ENCODE measurements at places on chromosomes 2 and 18.
A peak's percentile ranks its signal among the peaks of the same experiment; 100 is the strongest.

- peak; percentile 76 for DNase-seq
Observed at GRCh38 chr2:215354771-215355695, 43.2 kb downstream of the ATIC start.

DNA sequence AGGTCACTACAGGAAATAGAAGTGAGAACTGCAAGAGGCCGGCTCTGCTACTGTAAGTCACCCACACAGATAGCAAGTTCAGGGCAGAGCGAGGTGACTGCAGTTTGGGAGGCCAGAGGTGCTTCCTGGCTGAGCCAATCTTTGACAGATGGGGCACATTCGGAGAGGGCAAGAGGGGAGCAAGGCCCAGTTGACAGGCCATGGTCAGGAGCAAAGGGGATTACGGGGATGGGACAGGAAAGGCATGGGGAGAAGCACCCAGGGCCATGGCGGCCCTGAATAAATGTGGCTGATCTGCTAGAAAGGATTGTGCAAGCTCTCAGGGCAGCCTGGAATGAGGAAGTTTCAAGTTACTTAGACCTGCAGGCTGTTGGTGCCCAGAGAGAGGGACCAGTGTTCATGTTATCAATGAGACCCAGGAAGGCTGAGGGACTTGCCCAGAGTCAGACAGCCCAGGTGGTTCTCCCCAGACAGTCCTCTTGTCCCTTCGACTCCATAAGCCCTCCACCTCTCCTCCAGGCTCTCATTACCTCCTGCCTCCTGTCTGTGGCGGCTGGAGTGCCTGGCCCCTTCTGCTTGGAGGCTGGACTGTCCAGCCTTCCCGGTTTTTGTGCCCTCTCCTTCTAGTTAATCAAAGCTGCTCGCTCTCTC is 123.3 kb downstream of the CTIF start:
- peak; percentile 87 for DNase-seq

DNA sequence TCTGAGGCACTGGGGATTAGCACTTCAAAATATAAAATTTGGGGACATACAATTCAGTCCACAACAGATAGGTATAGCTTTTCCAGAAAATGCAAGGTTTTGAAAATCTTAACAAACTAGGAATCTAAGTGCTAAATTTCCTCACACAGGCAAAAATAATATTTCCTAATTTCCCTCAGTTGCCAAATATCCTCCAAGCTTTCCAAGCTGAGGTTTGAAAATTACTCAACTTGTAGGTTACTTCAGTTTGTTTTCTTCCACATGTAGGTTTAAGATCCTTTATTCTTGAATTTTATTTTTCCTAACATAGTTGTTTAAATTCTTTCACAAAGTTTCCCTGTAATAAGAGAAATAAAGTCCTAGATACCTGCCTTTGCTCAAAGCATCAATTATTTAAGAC is 192.9 kb upstream of the NRXN1 start:
- no peak for DNase-seq

DNA sequence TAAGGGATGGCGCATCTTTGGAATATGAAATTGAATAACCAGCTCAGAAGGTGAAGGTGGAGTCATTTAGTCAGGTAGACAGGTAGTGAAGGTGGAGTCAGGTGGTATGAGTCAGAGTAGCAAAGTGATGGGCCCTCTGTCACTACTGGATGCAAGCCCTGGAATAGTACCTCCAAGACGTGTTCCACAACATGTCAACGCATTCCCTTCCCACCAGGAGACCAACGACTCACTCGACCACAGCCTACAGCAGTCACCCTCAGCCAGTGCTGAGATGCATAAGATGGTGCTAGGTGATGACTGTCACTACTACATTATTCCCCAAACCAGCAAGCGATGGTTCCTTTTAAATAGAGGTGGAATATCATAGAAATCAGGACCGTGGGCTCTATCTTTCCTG is 6.8 kb downstream of the CPLX4 start:
- peak; percentile 9 for DNase-seq

DNA sequence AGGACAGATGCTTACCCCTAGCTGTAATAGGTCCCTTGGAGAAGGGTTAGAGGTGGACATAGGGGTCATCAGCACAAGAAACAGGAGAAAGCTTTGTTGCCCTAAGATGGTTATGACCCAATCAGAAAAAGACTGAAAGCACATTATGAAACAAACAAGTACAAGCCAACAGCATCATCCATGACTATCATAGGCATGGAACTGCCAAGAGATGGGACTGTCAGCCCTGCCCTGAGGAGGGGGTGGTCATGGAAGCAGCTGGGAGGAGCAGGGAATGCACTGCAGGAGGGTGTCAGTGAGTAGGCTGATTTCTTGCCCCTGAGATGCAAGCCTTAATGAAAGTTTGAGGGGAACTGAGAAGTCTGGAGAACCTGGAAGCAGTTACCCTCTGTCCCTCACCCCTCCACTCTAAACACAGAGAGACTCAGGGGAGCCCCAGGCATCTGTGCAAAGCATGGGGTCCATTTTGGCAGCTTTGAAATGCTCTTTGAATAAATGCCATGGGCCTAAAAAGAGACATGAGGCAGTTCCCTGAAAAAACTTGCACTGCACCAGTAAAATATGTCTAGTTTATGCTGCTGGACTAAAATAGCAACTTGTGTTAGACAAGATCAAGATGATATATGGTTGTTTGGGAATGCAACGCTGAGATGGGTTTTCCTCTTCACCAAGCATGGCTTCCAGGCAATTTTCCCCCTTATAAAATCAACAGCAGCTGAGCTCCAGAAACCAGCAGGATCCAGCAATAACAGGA is 122.7 kb upstream of the ZFP36L2 start:
- no peak for DNase-seq

- DNase-seq = no peak
Observed at GRCh38 chr2:85011098-85011497, 40.1 kb downstream of the KCMF1 start.

DNA sequence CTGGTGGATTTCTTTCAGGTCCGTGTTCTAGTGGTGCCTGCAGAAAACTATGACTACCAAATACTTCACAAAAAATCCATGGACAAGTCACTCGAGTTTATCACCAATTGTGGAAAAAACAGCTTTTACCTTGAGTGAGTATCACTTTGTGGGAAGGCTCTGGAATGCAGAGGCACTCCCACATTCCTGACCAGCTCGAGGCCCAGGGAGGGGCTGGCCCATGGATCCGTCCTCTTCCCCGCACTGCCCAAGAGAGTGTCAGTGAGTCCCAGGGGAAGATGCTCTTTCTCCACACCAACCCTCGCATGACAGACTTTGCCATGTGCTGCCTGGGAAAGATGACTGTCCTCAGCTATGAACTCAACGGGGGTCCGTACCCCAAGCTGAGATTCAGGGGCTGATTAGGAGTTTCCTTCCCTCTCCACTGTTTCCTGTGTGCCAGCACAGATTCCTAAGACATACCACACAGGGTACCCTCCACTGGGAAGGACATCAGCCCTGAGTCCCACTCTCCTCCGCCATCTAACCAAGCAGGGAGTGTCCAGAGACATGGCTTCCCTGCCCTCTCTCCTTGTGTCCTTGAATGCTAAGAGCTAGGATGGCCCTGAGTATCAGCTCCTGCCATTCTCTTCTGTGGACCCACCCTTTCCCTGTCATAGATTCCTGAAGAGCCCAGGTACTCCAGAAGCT is 155.9 kb downstream of the LAMA3 start:
- DNase-seq = peak; percentile 48

DNA sequence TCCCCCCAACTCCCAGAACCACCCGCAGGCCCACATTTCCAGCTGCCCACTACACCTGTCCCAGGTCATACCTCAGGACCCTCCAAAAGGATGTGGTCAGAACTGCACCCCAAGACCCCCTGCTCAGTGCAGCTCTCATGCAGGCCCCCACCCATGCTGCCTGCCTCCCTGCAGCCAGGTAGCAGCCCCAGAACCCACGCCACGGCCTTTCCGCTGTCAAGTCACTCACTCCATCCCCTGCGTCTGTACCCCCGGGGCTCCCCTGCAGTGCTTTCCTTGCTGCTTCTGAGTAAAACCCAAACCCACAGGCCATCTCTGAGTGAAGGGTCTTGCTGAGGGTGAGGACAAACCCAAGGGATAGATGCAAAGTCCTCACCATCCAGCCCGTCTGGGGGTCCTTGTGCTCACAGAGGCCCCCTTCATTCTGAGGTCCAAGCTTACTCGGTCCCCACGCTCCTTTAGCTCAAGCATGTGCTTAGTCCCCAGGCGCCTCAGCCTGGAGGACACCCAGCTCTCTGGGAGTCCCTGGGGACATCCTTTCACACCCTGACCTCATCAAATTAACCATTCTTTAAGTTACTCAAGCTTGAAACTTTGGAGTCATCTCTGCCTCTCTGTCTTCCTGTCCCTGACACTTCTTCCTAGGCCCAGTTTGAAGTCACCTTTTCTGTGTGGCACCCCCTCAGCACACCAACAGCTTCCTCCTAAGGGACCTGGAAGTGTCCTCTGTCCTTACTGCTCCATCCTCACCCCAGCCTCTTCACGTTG is 130.1 kb downstream of the SMAD7 start:
- no peak for DNase-seq

DNA sequence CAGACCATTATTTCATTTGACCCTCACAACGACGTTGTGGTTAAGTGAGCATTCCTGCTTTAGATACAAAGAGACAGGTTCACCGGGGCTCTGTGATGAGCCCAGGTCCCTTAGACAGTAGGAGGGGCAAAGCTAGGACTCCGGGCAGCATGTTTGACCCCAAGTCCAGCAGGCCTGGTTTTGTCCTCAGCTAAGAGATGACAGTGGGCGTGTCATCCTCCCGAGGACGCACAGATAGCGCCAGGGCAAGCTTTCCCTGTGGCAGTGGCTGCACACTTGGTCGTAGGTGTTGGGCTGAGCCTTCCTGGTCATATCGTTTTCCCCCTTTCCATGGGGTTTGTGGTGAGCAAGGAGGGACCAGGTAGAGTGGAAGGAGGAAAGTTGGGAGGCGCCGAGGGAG is 76.3 kb downstream of the MTCL1 start:
- no peak for DNase-seq

- no peak for DNase-seq
Observed at GRCh38 chr2:188449971-188450370, 158.3 kb downstream of the GULP1 start.

- peak; percentile 17 for DNase-seq
Observed at GRCh38 chr2:128172191-128172590, 81.2 kb downstream of the UGGT1 start.

- peak; percentile 19 for DNase-seq
Observed at GRCh38 chr2:40098786-40099470, 319.9 kb upstream of the THUMPD2 start.

DNA sequence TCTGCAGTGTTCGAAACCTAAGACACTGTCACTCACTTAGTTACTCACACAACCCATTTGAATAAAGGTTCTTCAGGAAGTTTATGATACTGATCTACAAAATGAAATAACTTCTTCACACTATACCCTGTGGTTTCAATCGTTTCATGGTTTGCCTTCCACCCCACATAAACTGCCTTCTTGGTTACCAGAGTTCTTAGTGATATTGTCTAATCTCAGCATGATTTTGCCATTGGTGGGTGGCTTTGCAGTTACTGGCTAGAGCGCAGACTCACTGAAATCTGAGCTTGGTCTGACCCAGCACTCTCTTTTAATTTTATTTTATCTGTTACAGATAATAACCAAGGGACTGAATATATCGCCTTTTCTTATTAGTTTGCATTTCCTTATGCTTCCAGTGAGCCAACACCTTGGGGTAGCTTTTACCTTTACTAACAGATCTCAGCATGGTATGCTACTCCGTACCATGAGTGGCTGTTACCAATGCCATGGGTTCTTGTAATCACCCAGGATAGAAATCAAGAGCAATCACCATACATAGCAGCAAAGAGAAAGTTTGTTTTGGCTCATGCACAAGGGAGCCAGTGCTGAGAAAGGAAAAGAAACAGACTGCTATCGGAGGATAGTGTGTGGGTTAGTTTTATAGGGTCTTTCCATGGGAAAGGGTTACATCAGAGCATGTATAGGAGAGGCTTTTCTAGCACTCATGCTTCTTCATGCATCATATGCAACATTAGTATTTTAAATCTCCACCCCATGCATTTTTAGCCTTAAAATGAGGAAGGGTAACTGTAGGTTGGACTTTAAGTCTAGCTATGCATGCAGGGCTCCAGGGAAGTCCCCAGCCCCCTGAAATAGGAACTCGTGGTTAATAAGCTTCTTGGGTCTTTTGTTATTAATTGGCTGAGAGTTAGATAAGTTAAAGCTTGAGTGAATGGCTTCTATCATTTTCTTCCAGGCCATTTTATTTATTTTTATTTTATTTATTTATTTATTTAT is 33.3 kb downstream of the ANXA4 start:
- no peak for DNase-seq

- DNase-seq = no peak
Observed at GRCh38 chr2:160022162-160022561, 40.3 kb downstream of the PLA2R1 start.

- no peak for DNase-seq
Observed at GRCh38 chr2:68291314-68291713, 28.4 kb downstream of the CNRIP1 start.

DNA sequence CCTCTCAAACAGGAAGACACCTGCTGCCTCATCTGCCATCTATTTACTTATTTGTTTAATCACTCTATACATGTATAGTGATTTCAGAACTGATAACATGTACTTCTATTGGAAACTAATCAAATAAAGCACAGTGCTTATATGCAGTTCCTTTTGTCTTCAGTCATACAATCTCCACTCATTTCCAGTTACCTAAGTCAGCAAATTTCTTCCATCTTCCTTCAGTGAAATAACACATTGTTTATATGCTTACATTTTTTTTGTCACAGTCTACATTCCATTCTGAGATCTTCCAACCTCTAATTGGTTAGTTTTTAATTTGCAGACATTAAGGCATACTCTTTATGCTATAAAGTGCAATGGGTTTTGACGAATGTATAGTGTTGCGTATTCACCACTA is 300.6 kb downstream of the NAPG start:
- DNase-seq = no peak

- peak; percentile 43 for DNase-seq
Observed at GRCh38 chr2:145066151-145066661, 546.3 kb upstream of the ZEB2 start.

GRCh38 chr2:88614497-88615157 is 12.6 kb downstream of the EIF2AK3 start:
- DNase-seq = no peak

- DNase-seq = no peak
Observed at GRCh38 chr18:62601871-62602270, 79.0 kb downstream of the ZCCHC2 start.

DNA sequence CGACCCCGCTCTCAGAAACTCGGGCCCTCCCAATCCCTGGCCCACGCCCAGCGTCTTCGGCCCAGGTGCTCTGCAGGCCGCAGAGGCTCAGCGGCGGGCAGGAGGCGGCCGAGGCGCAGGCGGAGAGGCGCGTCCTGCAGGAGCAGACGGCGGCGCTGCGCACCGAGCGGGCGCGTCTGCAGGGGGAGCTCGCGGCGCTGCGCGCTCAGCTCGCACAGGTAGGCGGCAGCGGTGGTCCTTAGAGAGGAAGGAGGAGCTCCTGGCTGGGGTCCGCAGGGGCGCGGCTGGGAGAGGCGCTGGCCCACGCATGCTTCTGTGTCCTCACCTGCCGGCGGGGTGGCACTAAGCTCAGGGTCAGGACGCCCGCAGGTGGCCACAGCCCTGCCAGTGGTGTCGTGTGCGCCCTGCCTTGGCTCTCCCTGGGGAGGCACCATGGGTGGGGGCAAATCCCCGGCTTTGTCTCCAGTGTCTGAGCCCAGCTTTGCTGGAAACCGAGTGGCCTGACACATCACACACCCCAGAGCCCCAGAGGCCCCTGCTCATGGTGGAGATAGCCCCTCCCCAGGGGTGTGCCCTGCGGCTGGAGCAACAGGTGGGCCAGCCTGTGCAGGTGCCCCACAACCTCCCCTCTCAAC is 14.9 kb upstream of the SNED1 start:
- DNase-seq = peak; percentile 57

- DNase-seq = no peak
Observed at GRCh38 chr18:77487951-77488740, 238.5 kb downstream of the GALR1 start.

GRCh38 chr2:150909613-150910012 is 352.1 kb downstream of the RBM43 start:
- no peak for DNase-seq

Measured in iris pigment epithelial cell (primary cell).